Activated T-cell treated with anti-CD3 and anti-CD28 coated beads, Interleukin-2, amount 50 U/mL, for 4 hours (primary cell): ENCODE measurements at places on chromosomes 6 and 20. TPM values are rescaled to one million over a fixed set of nuclear protein-coding genes. Genes with fewer than 3 reads are reported as not detected.

DNA sequence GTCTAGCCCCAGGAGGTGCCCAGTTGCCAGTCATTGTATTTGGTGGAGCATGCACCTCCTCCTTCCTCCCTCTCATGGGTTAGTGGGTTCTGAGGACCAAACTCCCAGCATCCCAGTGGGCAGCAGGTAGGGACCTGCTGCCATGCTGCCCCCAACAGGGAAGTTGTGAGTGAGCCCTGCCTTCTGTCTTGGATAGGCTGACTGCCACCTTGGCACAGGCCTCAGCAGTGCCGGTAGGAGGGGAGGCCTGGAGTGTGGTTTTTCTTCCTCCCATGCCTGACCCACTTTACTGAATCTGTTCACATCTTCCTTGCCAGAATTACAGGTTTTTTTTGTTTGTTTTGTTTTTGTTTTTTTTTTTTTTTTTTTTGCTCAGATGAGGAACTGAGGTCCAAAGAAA is 24.5 kb downstream of the PLCG1 start:
- no peak for DNase-seq

DNA sequence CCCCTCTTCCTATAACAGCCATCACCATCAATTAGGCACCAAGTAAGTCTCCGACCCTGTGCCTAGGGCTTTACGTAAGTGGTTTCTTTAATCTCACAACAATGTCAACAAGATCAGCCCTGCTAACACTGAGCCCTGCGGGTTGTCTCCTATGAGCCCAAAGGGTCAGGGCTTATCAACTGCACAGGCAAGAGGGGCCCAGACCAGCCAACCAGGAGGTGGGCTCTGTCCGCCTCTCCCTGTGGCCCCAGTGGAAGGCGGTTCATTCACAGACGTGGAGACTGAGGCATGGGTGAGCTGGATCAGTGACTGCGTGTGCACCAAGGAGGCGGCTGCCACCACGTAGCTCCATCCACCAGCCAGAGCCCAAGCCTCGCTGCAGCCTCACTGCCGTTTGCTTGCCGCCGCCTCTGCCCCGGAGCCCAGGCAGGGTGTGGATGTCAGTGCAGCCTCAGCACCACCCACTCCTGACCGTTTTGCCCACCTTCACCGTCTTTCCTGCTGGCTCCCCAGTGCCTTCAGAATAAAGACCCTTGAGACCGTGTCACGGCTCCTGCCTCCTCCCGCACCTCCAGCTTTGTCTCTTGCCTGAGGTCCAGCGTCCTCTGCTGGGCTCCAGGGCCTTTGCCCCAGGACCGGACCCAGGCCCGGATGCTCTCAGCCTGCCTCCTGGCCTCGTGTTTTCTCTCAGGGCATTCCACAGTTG is 78.7 kb downstream of the DLL1 start:
- no peak for DNase-seq

DNA sequence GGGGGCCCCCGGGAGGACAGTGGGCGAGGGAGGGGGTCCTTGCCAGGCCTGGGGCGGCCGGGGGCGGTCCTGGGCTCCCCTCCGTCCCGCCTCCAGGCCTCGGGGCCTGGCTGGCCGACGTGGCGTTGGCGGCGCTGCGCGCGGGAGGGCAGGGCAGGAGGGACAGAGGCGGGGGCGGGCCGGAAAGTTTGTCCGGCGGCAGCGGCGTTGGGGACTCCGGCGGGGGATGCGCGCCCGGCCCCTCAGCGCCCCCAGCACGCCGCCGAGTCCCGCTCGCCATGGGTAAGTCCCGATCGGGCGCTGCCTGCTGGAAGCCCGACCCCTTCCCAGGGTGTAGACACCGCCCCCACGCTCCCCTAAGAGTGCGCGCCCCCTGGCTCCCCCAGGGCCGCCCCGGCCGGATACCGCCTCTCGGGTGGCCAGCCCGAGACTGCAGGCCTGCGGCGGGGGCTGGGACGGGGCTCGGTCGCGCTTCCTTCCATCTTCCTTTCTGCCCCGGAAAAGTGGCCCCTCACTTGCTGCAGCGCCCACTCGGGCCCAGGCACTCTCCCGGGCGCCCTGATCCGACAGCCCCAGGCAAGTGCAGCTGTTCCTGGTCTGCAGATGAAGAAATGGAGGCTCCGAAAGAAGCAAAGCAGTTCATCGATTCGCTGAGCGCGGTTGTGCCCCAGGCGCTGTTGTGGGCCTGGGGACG is at the start of gene SLC2A10:
TSS of gene SLC2A10 (plus strand) at position 191 of the 694 bp plus-strand sequence. CDS start at position 279, 88 bp downstream.
- no peak for DNase-seq

- DNase-seq = no peak
Measured at GRCh38 chr6:116268589-116269293, 11.0 kb downstream of the TSPYL1 start.

- DNase-seq = no peak
Measured at GRCh38 chr20:57756921-57757320, 47.1 kb upstream of the PMEPA1 start.

DNA sequence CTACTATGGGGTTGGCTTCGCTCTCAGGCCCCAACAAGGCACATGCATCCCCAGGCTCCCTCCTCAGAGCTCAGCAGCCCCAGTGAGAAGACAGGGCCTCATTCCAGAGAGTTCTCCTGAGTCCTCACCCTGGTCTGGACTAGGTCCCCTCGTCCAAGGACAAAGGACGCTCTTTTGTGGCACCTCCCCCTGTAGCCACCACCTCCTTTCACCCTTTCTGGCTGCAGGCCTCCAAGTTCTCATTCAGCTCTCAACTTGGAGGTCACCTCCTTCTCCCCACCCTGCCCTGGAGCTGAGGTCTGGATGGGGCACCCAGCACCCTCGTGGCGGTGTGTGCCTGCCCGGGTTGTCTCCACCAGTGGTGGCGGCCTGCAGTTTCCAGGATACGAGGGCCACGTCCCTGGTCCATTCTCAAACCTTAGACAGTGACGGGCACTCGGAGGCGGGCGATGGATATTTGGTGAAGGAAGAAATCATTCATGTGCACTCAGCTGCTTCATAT is 2.5 kb downstream of the UNC93A start:
- DNase-seq = no peak

- DNase-seq = no peak
Measured at GRCh38 chr6:163837691-163838431, 423.3 kb downstream of the QKI start.

- no peak for DNase-seq
Measured at GRCh38 chr6:41256383-41256782, 28.2 kb downstream of the TREML4 start.

GRCh38 chr6:10528158-10528981 is 7.2 kb downstream of the GCNT2 start:
- no peak for DNase-seq

Gene LAMA2
- 2.1 TPM for total RNA-seq

Gene TCP11
- not detected for total RNA-seq

Gene COL9A1
- not detected for total RNA-seq

Gene MRAP2
- total RNA-seq = not detected

Gene KIF25
- not detected for total RNA-seq
